ENCODE measurements at places on chromosomes 4 and X.

DNA sequence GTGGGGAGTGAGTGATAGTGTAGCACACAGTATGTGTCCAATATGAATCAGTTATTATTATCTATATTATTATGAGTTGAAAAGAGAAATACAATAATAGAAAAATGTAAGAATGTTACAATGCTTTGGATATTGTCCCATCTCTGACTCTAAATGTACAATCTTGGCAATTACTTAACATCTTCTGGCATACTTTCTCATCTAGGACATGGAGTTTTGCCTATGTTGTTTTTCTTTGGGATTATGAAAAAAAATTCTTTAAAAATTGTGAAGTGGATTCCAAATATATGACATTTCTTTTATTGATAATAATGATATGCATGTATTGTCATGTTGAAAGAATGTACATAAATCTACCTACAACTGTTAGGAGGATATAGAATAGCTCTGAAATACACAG, 84.1 kb downstream of the TBCK start:
- no peak for DNase-seq

- no peak for DNase-seq
Measured at GRCh38 chr4:14130551-14130950, 503.0 kb upstream of the BOD1L1 start.

DNA sequence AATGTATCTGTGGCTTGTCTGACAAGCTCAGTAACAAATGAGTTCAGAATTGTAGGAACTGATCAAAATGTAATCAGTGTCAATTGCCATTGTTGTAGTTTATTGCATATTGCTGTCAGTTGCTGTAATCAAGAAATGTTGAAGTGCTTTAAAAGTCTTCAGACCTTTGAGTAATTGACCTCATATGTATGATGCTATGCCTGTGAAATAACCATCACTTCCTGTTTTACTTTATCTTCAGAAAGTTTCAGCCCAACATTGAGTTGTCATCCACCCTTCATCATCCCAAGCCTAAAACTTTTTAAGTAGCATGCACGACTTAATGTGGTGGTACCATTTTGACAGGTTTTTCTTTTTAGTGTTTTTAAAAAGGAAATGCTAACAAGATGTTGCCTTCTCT, 212.4 kb downstream of the ARHGAP10 start:
- no peak for DNase-seq

DNA sequence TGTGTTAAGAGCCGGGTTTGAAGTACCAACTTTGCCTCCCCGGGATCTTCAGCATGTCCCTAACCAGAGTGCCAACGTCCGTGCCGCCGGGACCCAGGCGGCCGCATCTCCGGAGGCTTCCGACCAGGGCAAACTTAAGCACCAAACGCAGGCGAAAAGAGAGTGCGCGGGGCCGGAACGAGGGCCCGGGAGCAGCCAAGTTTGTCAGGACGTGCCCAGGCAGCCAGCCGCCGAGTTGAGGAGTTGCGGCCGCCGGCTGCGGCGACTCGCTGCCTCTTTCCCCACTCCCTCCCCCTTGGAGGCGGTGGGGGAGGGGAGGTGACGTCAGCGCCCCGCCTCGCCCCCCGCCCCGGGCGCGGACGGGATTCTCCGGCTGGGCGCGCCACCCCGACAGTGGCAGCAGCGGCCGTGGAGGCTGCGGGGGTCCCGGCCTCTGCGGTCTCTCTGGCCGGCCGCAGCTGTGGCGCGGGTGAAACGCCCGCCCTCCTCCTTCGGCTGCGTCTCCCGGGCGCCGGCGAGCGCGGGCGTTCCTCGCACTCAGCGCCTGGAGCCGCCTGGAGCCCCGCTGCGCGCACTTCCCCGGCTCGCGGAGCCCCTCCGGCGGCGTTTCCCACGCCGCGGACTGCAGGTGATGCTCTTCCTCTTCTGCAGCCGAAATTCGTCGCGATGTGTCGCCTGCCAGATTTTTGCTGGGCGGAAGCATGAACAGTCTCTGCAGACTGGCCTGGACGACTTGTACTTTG, 2.9 kb upstream of the FAT1 start:
- peak; percentile 63 for DNase-seq

DNA sequence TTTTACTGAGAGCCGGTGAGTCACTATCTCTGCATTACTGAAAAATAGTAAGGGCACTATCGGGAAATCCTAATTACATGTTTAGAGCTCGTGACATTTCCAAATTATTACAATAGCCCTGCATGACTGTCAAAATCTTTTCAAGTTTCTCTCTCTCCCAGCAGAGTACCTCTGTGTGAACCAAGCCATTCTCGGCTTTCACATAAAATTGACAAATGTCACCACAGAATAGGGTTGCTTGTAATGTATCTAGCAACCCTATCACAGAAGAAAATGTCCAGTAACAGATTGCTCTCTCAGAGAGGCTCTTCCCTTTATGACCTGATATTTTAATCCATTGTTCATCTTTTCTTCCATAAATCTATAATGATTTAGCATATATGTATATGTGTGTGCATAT, 144.8 kb upstream of the GNPDA2 start:
- no peak for DNase-seq

- no peak for DNase-seq
Measured at GRCh38 chr4:169250796-169251195, 20.0 kb downstream of the SH3RF1 start.

DNA sequence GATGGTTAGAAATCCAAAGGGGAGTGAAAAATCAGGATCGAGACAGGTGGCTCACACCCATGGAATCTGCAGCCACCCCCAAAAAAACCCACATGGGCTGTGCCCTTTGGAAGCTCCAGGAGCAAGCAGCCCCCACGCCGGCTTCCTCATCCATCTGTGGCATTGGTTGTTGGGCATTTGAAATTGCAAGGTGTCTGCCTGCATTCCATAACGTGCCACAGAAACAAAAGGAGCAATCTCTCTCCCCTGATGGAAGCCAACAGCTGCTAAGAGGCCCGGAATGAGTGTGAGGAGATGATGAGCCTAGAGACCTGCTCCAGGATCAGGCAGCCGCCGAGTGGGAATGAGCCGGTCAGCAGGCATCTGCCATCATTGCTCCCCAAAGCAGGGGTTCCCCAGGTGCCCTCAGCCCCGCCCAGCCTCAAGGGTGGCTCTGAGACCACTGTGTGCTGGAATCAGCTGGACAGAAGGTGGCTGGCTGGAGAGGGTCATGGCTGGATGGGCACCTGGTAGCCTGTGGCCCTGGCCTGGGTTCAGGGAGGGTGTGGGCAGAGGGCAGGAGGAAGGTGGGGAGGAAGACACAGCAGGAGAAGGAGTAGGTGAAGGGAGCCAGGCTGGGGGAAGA, 113.2 kb downstream of the CRLF2 start:
- DNase-seq = no peak

DNA sequence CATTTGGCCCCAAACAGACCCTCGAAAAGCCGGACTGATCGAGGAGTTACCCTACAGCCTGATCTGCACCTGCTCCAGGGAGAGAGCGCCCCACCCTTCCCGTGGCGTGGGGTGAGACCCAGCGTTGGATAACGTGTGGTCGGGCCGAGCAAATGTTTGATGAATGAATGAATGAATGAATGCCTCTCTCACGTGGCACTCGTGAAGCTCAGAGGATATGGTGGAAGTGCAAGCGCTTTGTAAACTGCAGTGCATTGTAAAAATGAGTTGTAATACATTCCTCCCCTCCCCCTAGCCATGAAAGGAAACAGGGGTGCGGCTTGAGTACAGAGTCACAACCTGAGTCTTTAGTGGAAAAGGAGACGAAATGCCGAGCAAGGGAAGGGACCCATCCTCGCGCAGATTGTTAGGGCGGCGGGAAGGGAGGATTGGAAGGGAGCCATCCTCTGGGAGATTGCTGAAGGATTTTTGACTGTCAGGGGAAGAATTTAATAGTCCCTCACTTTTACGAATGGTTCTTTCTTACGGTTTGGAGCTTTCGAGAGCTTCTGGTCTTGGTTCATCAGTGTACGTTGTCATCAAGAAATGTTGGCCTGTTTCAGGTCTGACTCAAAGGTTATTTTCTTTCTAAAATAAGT, 772 bp upstream of the FBXW7 start:
- no peak for DNase-seq

DNA sequence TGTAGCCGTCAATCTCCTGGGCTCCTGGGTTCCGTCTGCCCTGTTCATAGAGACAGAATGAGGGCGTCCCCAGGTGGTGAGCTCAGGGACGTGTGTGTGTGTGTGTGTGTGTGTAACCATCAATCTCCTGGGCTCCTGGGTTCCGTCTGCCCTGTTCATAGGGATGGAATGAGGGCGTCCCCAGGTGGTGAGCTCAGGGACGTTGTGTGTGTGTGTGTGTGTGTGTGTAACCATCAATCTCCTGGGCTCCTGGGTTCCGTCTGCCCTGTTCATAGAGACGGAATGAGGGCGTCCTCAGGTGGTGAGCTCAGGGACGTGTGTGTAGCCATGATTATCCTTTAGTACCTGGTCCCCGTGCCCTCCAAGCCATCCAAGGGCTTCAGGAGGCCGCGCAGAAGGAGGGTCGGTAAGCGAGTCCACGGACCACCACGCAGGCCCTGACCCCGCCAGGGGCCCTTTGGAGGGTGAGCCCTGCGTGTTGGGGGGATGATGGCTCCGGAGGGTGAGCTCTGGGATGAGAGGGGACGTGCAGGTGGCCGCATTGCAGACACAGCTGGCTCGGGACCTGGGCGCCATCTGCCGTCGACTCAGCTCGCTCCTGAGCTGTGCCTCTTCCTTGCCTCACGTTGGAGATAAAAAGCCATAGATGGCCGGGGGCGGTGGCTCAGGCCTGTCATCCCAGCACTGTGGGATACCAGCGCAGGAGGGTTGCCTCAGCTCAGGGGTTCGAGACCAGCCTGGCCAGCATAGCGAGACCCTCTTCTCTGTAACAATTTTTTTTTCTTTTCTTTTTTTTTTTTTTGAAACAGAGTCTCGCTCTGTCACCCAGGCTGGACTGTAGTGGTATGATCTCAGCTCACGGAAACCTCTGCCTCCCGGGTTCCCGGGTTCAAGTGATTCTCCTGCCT, 5.4 kb upstream of the GTPBP6 start:
- peak; percentile 81 for DNase-seq

DNA sequence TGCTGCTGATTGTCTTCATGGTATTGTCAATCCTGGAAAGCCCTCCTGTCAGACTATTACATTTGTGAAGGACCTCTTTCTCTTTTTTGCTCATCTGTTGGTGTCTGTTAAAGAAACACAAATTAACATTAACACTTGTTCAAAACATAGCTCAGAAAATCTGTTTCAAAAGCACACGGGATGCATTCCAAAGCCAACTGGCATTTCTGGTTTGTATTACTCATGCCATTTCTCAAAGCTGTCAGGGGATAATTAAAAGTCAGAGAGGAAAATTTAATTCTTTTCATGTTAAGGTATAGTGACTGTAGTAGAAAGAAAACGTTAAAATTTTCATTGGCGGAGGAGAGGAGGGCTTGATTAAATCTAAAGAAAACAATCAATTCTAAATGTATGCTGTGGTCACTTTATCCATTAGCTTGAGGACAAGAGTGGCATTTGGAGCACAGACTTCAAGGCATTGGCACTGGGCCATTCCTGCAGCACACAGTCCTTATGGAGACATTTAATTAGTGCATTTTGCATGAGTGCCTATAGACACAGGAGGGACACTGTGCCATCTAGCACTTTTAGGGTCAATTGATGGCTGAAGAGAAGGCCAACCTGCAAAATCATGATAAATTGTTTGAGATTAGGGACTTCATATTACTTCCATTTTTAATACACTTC, 21.2 kb upstream of the GLRA2 start:
- DNase-seq = peak; percentile 64

- no peak for DNase-seq
Measured at GRCh38 chr4:143291314-143291713, 45.4 kb upstream of the GAB1 start.

- DNase-seq = peak; percentile 2
Measured at GRCh38 chrX:3362956-3363355, 16.5 kb upstream of the MXRA5 start.

DNA sequence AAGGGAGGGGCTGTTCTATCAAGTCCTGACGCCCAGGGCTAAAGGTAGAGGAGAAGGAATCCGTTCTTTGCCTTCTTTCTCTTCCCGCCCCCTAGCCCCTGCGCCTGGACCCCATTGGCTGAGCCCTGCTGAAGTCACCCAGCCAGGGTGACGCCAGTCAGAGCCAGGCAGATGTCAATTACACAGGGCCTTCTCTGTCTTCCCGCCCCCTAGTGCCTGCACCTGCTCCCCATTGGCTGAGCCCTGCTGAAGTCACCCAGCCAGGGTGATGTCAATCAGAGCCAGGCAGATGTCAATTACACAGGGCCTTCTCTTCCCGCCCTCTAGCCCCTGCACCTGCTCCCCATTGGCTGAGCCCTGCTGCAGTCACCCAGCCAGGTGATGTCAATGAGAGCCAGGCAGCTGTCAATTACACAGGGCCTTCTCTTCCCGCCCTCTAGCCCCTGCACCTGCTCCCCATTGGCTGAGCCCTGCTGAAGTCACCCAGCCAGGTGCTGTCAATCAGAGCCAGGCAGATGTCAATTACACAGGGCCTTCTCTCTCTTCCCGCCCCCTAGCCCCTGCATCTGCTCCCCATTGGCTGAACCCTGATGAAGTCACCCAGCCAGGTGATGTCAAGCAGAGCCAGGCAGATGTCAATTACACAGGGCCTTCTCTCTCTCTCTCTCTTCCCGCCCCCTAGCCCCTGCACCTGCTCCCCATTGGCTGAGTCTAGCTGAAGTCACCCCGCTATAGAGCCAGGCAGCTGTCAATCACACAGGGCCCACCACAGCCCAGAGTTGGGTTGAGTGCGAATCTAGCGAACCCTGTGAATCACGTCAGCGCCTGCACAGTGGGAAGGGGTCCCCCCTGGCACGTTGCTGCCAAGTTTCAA, 46.4 kb downstream of the ASMT start:
- peak; percentile 3 for DNase-seq

DNA sequence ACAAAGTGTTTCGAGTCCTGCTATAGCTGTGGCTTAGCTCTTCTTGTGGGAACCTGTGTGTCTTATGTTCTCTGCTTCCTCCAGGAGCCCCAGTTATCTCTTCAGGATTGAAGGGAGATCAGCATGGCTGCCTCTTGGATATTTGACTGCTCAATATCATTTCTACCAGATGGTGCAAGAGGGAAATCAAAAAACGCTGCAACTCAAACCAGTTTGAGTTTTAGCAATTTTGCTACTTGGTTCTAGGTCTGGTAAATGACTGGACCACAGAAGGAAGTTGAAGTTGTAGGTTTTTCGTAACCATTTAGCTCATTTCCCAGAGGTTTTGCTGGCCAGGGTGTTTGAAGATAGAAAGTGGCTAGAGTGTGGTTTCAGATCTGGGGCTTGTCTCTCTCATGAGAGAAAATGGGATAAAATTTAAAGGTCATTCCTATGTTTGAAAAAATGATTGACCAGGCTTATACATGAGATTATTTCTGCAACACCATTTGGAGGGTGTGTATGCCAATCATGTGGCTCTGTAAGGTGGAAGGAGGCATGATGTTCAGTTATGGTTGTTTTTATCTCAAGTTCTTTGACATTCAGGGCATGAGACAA, 210.4 kb downstream of the SPRY1 start:
- DNase-seq = no peak
